Inflammatory macrophage treated with lipopolysaccharide for 1 hour (primary cell): ENCODE measurements at places on chromosomes 1 and 21.

- no peak for DNase-seq
Measured at GRCh38 chr1:223662943-223663342, 2.6 kb downstream of the CAPN8 start.

- DNase-seq: no peak
Measured at GRCh38 chr1:216945538-216946080, 222.4 kb upstream of the ESRRG start.

- DNase-seq: peak; percentile 73
Measured at GRCh38 chr1:168110896-168111545, 25.7 kb downstream of the GPR161 start.

- DNase-seq: no peak
Measured at GRCh38 chr1:181344091-181344490, 139.2 kb upstream of the CACNA1E start.

DNA sequence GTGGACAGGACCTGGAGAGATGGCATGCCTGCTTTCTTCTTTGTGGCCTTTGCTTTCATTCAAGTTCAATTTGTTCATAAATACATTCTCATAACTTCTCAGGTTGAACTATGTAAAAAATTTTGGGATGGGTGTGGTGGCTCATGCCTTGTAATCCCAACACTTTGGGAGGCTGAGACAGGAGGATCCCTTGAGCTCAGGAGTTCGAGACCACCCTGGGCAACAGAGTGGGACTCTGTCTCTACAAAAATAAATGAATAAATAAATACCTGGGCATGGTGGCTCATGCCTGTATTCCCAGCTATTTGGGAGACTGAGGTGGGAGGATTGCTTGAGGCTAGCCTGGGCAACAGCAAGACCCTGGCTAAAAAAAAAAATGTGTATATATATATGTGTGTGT lies 2.1 kb downstream of the KIF1B start:
- no peak for DNase-seq

DNA sequence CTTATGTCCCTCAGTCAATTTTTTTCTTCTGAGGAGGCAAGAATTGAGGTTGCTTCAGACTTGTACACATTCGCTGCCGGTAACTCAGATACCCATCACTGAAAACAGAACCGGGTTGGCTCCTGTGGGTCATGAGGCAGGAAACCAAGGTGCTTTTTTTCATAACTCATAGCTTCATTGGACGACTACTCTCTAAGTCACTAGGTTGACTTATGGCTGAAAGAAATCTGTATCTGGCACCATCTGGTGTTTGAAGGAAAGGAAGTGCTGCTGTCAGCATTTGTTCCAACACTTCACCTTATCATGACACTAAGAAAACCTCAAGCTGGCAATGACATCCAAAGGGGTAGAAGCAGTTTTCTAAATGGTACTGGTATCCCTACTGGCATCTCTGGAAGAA lies 82.3 kb downstream of the TBX19 start:
- DNase-seq: no peak

DNA sequence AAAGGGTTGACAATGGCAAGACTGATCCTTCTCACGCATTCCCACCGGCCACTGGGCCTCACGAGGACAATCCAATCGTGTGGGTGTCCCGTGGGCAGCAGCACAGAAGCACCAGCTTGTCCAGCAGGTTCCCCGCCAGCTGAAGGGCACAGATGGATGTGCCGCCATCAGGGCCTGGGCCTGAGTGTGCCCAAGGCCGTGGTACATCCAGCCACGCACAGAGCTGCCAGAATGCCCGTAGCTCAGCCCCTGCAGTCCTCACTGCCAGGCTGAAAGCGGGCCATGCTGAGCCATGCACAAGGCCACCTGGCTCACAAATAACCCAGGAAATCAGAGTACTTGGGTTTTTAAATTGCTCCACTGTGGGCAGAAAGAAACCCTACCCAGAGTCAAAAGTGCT lies 7.0 kb downstream of the NPHP4 start:
- DNase-seq: no peak

GRCh38 chr1:201890223-201890622 lies 1.5 kb downstream of the SHISA4 start:
- no peak for DNase-seq

DNA sequence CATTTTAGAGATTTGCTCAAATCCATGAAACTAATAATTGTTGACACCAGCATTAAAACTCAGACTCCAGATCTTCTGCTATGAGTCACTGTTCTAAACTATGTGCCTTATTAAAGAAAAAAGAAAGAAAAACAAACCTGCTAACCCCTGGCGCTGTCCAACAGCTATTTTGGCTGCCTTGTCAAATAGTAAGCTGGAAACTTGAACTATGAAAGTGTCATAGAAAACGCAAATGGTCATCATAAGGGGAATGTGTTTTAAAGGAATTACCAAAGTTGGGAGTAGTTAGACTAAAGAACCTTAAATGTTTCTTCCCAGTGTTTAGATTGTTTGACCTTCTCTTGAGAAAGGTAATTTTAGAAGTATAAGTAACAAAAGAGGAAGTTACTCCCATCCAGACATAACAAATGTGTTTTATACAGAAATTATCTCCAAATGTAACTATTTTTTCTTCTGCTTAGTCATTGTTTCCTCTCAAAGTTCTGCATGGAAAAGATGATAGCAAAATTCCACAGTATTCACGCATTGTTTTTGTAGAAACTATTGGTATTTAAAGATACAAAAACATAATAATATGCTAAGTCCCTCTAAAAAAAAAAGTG lies 272.4 kb downstream of the TPR start:
- no peak for DNase-seq

- no peak for DNase-seq
Measured at GRCh38 chr1:206566999-206567398, 45.3 kb downstream of the EIF2D start.

DNA sequence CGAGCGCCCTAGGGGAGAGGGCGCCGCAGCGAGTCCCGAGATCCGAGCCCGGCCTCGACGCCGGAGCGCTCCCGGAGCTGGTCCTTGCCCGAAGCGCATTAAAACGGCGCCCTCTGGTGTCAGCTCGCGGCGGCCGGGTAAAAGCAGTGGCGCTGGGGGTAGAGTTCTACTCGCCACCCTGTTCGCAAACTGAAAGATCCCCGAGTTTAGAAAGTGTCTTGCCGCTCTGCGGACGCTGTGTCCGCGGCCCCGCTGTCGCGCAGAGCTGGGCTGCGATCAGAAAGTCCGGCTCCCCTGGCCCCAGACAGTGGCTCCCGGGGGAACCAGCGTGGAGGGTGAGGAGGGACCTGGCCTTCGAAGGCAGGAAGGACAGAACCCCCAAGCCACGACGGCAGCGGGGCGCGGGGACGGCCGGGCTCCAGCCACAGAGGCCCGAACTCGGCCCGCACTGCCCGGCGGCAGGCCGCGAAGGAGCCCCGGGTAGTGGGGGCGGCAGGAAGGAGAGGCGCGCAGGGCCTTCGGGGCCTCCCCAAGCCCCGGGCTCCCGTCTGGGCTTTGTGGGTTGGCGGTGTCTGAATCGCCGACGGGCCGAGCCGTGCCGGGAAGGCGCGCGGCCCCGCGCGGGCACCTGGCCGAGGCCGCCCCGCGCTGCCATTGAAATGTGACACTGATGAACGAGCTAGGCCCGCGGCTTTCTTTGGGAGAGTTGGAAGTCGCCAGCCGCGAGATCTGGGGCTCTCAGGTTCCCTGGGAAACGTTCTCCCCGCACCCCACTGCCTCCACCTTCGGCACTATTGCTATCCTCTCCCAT lies 39.1 kb upstream of the NFIA start:
- DNase-seq: peak; percentile 67

DNA sequence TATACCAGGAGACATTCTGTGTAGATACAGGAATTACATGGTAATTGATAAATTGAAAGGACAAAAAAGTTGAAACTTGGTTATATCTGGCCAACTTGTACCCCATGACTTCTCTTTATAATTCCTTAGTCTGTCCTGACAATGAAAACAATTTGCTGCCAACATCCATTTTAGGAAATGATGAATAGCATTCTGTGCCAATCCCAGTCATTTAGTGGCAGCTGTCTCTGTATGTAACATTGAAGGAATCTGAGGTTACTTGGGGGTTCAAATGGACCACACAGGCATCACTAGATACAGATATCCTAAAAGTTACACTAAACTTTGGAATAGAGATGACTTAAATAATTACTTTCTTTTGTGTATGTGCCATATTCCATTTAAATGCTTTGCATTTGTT lies 38.2 kb downstream of the DHX9 start:
- DNase-seq: no peak

DNA sequence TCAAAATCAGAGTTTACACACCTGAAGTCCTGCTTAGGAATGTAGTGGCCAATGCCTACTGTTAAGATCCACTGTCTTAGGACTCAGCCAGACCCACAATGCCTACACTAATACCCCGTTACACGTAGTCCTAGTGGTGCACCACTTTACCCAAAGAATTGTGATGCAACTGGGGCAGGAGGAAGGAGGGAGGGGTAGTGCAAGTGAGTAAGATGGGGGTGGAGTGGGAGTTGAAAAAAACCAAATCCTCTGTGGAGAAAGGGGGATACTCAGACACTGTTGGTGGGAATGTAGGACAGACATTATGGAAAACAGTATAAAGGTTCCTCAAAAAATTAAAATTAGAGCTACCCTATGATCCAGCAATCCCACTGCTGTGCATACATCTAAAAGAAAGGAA lies 19.5 kb downstream of the GLIS1 start:
- no peak for DNase-seq

DNA sequence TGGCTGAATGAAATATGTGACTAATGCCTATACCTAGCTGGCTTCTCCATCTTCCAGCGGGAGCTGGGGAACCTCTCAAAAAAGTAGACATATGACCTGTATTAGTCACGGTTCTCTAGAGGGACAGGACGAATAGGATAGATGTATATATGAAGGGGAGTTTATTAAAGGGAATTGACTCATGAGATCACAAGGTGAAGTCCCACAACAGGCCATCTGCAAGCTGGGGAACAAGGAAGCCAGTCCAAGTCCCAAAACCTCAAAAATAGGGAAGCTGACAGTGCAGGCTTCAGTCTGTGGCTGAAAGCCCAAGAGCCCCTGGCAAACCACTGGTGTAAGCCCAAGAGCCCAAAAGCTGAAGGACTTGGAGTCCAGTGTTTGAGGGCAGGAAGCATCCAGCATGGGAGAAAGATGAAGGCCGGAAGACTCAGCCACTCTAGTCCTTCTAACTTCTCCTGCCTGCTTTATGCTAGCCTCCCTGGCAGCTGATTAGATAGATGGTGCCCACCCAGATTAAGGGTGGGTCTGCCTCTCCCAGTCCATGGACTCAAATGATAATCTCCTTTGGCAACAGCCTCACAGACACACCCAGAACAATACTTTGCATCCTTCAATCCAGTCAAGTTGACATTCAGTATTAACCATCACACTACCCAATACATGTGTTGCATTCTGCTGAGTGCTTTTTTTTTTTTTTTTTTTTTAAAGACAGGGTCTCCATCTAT lies 19.6 kb downstream of the OLIG1 start:
- peak; percentile 81 for DNase-seq

DNA sequence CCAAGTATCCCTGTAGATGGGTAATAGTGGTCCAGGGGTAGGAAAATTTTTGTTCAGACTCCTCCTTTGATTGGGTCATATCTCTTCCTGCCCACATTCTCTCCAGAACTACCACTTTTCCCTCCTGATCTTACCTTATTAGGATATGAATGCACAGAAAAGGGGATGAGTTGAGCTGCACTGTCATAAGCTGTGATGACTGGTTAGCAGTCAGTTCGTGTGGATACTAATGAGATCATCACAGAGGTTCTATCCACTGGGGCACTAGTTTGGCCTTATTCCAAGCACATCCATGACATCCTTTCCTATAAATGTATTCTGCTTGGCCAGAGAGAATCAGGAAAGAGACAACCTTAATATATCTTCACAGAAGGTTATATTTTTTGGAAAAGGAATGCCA lies 22.1 kb upstream of the TBX15 start:
- DNase-seq: no peak

DNA sequence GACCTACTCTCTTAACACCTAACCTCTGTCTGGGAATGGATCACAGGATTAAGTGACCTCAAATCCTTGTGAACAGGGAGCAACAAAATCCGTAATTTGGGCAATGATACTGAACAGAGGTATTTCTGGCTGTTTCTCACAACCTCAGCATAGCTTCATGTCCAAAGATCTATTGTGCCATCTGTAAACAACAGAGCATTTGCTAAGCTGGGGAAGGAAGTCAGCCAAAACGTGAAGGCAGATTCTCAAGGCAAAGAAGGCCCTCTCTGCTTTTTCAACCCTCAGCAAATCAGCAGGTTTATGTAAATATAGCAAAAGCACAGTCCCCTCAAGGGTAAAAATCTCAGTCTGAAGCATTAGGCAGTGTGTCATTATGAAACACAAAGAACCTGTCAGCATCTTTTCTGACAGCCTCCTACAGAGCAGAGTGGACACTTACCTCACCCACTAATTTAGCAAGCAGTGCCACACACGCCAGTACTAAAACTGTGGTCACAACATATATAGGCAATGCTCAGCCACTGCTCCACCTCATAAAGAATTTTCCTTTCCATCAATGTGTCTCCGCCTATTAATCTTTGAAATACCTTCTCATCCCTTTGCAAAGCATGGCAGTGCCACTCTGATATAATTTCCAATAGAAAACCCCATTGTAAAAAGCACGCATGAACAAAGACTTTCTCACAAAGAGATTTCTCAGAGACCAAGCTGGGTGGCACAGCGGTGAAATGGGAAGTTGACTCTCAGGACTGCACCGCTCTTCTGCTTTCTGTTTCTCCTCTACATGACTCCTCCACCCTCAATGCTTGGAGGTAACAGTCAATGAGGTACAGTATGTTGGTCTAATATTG lies 188.0 kb downstream of the RERE start:
- DNase-seq: peak; percentile 59

- no peak for DNase-seq
Measured at GRCh38 chr1:182146286-182146685, 84.8 kb upstream of the ZNF648 start.

DNA sequence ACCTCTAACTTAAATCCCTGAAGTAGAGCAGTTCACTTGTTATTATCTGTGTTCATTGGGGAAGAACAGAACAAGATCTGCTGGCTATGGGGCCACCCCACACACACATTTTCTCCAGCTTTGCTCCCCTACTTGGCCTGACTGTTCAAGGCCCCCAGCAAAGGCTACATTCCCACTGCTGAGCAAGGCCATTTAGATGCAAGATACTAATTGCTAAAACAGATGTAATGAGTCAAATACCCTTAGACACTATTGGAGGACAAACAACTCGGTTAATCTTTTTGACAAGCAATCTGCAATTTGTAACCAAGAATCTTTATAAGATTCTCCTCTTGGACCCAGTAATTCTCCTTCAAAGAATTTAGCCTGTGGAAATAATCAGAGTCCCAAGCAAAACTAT lies 67.7 kb downstream of the NAV1 start:
- no peak for DNase-seq

GRCh38 chr1:63746129-63746864 lies 27.5 kb upstream of the ROR1 start:
- DNase-seq: peak; percentile 64

- DNase-seq: no peak
Measured at GRCh38 chr1:116716391-116716790, 37.8 kb upstream of the CD2 start.

DNA sequence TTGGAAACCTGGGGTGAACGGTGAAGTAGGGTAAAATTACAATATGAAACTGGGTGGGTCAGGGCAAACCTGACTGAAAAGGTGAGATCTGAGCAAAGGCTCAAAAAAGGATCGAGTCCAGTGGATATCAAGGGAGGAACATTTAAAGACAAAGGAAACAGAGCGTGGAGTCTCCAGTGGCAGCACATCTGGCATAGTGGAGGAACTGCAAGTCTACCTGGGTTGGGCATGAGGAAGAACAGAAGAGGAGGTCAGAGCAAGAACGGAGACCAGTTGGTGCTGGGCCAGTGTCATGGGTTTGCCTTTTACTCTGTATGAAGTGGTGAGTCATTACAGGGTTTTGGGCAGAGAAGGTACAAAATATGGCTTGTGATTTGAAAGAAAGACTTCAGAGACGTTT lies 163.7 kb downstream of the NTPCR start:
- peak; percentile 28 for DNase-seq

GRCh38 chr1:119506941-119507340 lies at the start of gene HSD3B1:
Gene HSD3B1 (plus strand): TSS chr1:119507210. CDS start chr1:119507477, 267 bp downstream.
- no peak for DNase-seq
